ENCODE measurements at places on chromosomes 16 and 17.

DNA sequence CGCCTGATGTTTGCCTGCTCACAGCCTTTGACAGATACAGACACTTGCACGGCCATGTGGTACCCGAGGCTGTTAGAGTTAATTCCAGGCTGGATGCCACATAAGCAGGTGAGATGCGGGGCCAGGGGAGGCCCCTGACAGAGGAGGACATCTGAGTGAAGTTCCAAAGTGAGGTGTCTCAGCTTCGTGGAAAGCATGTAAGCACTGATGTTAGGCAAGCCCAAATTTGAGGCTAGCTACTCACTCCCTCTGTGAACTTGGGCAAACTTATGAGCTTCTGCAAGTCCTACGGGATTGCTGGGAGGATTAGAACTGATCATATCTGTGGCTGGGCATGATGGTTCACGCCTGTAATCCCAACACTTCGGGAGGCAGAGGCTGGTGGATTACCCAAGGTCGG, 39.3 kb upstream of the MARCHF10 start:
- DNase-seq = no peak

GRCh38 chr17:9105068-9105868, 84.0 kb downstream of the NTN1 start:
- no peak for DNase-seq

- no peak for DNase-seq
Measured at GRCh38 chr17:49633250-49633649, 44.6 kb downstream of the SPOP start.

- DNase-seq = no peak
Measured at GRCh38 chr16:85126394-85126704, 14.1 kb upstream of the CIBAR2 start.

- DNase-seq = peak; percentile 81
Measured at GRCh38 chr16:68644715-68645493, at the start of gene CDH3. CDH3 (plus strand) TSS chr16:68645310; CDS start chr16:68645380, 70 bp downstream.

DNA sequence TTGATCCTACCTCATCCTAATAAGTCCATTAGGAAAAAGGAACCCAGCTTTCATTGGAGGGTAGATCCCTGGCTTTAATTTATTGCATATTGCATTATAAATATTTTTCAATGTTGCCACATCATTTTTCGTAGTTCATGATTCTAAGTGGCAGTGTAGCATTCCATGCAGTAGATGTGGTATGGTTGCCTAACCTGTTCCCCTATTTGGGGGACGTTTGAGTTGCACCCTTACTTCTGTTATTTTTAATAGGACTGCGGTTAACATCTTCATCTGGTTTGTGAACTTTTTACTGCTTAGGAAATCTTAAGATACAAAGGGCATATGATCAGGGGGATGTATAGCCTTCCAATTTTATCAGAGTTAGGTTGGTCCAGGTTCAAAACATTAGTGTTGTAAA, 5.4 kb downstream of the SCPEP1 start:
- DNase-seq = no peak

DNA sequence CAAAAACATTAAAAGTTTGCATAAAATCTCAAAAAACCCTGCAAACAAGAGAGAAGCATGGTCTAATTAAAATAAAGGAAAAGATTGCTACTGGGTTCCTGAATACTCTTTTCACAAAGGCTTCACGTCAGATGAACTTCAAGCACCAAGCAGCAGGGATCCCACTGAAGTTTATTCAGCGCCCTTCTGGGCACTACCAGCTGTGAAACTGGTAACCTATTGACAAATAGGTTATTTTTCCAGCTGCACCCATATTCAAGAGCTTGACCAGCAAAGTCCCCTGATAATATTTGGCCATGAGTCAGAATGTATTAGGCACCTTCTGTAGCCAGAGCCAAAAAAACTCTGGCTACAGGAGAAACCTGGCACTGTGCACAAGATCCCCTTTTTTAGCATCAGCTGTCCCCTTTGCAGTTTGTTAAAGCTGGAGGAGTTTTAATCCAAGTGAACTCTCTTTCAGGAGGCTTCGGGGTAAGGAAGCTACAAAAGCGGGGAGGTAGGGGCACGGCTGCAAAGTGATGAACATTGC, 60.3 kb downstream of the GRIN2A start:
- DNase-seq = no peak

DNA sequence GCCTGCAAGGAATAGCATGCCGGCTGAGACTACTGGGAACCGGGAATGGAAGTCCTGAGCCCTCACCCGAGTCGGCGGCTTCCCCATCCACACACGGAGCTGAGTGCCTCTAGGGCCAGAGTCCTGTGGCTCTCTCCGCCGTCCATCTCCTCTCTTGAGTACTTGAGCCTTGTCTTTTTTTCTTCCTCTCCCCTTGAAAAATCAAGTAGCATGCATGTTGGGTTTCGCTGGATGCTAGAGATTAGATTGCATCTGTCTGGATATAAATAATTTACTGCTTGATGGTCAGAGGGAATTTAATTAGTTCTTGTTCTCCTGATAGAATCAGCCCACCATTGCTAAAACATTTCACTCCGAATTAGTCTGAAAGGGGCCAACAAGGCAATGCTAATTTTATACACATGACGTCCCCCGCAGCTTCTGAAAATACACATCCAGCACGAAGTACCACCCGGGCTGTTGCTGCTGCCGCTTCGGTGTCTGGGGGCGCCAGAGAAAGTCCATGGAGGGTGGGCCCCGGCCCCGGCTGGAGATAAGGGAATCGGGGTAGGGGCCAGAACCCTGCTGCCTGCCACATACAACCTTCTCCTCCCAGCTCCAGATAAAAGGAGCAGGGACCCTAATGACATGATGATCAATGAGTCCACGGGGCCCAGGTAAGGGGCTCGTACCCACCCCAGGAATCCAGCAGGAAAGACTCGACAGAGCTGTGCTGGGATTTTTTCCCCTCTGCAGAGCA, 48.5 kb downstream of the RBFOX3 start:
- DNase-seq = no peak

- no peak for DNase-seq
Measured at GRCh38 chr16:3152027-3152276, 17.1 kb downstream of the ZNF213 start.

- DNase-seq = no peak
Measured at GRCh38 chr17:4340914-4341615, 25.4 kb downstream of the UBE2G1 start.

- DNase-seq = no peak
Measured at GRCh38 chr17:75561927-75562603, 25.5 kb upstream of the MYO15B start.

GRCh38 chr16:86387468-86388440, 122.6 kb upstream of the FOXF1 start:
- DNase-seq = no peak

All from T47D (cell line).